OCI-M1 (cell line): ENCODE measurements at places on chromosomes 5 and 9.
A peak's percentile ranks its signal among the peaks of the same experiment; 100 is the strongest.

DNA sequence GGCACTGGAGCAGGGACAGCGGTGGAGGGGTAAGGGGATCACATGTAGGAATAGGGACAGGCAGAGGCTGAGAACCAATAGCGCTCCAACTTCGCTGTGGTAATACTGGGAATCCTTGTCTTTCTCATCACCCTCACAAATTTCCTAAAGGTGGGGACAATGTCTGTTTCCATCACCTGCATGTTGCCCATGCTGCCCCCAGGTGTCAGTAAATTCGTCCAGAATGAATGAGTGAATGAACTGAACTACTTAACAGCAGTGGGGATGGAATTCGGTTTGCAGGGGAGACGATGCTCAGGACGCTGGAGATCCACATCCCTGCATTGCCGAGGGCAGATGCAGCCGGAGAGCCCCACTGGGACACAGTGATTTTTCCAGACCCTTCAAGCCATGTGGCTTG, 129.9 kb downstream of the PDZD2 start:
- DNase-seq: no peak

- DNase-seq: no peak
Measured at GRCh38 chr5:66450237-66450636, 146.0 kb upstream of the MAST4 start.

- no peak for DNase-seq
Measured at GRCh38 chr5:6379246-6379645, 899 bp upstream of the MED10 start.

DNA sequence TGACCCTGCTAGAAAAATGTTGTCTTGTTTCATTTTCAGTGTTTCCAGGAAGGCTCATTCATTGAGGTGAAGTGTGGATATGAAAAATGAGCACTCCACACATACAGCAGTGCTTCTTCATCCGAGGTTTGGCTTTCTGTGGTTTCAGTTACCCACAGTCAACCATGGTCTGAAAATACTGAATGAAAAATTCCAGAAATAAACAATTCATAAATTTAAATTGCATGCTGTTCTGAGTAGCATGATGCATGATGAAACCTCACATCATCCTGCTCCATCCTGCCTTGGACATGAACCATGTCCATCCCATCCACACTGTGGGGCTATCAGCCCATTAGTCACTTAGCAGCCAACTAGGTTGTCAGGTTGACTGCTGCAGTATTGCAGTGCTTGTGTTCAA, 10.4 kb upstream of the SLC45A2 start:
- peak; percentile 59 for DNase-seq

DNA sequence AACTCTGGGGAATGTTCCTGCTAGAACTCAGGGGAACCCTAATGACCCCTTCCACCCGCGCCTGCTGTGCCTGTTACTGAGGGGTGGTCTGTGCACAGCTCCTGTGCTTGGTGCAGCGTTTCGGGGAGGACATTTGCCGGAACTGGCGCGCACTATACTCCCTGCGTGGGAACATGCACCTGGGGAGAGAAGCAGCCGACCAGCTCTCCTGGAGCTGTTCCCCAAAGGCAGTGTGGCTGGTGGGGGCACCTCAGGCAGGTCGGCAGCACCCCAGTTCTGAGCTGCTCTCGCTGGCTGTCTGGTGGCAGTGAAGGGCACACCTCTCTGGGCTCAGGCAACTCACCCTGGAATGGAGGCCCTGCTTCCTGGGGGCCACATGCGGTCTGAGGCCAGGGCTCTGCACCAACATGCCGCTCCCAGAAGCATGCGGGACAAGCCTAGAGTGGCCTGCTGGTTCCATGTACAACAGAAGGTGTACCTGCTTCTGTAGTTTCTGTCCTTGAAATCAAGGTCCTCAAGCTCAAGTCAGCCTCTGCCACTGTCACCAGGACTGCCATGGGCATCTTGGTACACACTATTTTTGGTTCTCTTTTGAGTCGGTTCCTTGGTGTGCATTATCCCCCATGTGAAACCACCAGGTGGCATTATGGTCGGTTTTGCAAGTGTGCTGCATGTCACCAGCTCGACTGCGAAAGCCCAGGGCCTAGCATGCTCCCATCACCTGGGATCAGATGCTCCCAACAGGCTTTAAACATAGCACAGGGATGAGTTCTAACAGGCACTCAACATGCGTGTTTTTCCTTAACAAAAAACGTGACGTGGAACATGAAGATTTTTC, 7.8 kb upstream of the MRNIP start:
- no peak for DNase-seq

DNA sequence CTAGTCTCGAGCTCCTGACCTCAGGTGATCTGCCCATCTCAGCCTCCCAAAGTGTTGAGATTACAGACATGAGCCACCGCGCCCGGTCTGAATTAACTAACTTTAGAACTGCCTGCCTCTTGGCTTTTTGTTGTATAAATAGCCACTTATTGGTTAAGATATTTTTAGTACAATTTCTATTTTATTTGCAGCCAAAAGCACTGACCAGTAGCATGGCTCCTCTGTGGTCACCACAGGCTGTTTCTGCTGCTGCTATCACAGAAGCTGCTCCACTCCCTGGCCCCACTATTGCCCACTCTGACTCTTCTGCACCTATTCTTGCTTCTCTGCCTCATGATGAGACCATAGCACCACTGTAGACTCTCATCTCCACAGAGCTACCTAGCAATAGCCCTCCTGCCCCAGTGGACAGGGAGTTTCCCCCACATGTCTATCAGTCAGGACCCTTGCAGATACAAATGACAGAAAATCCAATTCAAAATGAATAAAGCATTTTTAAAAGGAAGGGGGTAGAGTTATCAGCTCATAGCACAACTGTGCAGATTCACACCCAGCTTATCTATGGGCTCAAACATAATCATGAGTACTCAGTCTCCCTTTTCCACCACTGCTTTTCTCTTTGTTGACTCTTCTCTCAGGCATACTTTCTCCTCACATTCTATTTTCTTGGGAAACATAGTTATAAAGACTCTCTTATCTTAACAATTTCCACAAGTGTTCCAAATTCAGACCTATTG, 151.8 kb upstream of the EPB41L4A start:
- DNase-seq: peak; percentile 51
